NCI-H2227 treated with DMSO at 0.1 percent for 48 hours (cell line): ENCODE measurements at places on chromosomes 12 and 14.

- no peak for DNase-seq
Measured at GRCh38 chr12:128794661-128795529, 28.9 kb downstream of the SLC15A4 start.

DNA sequence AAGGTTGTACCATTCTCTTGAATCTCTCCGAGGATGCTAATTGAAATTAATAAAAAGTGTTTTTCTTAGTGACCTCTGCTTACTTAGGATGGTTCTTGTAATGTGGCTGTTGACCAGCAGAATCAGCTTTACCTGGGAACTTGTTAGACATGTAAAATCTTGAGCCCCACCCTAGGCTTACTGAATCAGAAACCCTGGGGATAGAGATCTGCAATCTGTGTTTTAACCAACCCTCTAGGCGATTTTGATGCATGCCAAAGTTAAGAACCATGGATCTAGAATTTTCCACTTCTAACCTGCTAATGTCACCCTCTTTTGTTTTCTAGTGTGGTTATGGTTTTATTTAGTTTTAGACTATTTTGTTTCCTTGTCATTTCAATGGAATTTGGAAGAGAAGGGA, 6.5 kb downstream of the NUBPL start:
- no peak for DNase-seq

DNA sequence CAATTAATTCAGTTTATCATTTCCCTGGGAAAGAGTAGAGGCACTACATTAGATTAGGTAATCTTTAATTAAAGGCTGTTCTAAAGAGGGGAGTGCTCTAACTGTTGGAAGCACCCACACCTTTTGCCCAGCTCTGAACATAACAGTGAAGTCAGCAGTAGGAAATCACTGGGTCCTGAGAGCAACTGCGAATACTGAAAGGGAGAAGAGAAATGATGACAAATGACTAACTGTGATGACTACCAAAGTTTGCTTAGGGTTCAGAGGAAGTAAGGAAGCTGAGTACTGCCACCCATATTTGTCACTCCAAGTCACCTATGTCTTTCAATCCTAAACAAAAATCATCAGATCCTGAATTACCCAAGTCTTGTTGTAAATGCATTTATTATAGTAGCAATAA, 140.6 kb downstream of the EPS8 start:
- DNase-seq = no peak

GRCh38 chr12:21602774-21603173, 1.9 kb downstream of the GYS2 start:
- DNase-seq = no peak

DNA sequence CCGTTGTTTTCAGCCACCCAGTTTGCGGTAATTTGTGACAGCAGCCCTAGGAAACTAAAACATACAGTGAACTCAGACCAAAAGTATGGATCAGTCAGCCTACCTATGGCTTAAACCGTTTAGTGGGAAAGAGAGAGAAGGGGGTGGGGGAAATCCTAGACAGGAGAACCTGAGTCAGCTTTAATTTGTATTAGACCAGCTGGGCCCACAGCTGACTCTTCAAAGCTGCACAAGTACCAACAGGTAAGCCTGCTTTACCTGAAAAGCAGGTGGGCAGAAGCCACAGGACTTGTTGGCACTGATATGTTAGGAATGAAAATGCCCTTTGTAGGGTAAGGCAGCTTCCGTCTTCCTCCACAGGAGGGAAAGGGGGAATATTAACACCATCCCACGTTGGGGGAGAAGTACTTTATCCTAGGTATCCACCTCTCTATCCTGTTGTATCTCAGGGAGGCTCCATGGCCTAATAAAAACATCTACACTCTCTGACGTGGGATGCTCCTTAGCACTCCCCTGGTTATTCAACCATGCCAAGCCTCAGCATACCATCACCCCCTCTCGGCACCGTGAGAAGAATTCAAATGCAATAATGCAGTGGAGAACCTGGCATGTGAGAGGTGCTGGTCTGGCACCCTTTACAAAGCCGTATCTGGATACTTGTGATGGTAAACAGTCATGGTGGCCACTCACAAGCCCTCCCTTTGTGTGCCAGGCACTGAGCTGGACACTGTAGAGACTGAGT, 70.3 kb downstream of the STON2 start:
- no peak for DNase-seq

GRCh38 chr12:62647586-62647985, 181.0 kb downstream of the MON2 start:
- DNase-seq = no peak

- DNase-seq = no peak
Measured at GRCh38 chr12:109817627-109818231, 15.5 kb downstream of the TRPV4 start.

DNA sequence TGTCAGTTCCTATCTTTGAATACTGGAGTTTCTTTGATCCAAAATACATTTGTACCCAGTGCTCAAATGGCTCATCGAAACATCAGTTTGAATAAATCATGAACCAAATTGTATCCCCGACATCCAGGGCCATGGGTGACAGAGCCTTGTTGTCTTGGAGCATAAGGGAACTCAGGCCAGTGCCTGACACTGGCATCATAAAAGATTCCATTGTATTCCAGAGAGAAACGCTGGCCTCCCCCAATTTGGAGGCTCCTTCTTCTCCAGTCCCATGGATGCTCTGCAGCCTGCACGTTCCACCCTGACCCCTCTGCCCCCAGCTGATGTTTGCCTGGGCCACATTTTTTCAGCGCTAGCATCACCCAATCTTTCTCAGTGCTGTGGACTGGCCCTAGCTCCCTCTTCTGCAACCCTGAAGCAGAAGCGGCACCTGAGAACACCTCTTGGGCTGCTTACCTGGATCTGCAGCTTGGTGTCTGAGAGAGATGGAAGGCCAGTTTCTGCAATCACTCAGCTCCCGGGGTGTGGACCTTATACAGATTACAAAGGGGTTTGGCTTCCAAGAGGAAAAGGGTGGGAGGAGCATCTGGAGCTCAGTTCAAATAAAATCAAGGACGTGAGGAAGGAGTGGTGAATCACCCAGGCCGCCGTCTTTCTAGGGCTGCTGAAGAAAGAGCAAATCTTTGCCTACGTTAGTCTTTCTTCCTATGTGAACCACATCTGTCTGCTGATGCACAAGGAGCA, at the start of gene RNASE1:
RNASE1 (minus strand) TSS at position 504 of the 744 bp plus-strand sequence. CDS start 776 bp downstream, outside the sequence.
- no peak for DNase-seq

DNA sequence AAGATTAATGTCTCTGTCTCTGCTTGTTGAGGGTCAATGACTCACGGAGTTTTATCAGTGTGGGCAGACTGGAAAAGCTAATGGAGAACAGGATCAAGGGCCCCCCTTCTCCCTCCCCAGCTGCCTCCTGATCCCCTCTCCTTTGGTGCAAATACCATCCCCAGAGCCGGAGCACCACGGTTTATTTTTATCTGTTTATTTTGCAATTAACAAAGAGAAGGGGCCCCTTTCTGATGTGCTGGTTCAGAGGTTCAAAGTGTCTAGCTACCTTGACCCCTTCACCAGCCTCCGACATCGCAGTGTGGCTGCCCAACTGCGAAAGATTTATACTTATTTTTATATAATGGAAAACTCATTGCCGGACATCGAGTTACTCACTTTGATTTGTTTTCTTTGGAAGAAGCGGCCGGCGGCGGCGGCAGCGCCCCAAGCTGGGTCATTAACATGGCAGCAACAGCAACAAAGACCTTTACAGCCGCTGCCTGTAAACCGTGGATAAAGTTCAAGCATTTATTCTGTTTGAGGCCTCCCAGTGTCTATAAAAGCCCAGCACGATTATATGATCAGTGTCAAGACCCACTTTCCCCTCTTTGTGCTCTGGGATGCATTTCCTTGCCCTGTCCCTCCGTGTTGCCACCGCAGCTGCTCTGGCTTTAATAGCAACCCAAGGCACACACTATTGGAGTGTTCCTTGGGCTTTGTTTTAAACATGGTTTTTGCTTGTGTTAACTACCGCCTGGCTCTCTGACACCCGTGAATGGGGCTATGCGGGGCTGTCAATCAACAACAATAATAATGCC, 47.4 kb upstream of the PARP11 start:
- no peak for DNase-seq

DNA sequence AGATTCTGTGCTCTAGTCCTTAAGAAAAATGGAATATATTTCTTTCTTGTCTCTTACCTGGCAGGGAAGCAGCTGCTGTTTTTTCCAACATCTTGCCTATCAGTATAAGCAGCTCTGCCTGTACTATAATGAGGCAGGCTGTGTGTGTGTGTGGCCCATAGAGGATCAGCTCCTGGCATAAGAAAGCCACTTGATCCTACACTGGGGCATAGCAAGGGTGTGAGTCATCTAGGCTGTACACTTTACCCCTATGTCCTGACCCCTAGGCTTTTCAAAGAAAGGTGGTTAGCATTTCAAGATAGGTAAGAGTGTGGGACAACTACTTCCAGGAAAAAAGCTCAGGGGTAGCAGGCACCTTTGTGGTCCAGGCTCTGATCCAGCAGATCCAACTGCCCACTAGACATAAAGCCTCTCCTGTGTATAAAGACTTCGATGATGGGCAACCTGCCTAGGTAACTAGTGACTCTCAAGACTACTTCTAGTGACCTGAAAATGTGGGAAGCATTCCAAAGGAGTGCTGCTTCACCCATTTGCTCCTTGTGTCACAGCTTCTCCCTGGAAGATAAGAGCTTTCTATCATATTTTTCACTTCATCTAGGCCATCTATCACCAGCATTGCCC, 4.9 kb upstream of the SENP1 start:
- DNase-seq = no peak

GRCh38 chr12:113208041-113208934, 13.0 kb upstream of the TPCN1 start:
- DNase-seq = no peak

DNA sequence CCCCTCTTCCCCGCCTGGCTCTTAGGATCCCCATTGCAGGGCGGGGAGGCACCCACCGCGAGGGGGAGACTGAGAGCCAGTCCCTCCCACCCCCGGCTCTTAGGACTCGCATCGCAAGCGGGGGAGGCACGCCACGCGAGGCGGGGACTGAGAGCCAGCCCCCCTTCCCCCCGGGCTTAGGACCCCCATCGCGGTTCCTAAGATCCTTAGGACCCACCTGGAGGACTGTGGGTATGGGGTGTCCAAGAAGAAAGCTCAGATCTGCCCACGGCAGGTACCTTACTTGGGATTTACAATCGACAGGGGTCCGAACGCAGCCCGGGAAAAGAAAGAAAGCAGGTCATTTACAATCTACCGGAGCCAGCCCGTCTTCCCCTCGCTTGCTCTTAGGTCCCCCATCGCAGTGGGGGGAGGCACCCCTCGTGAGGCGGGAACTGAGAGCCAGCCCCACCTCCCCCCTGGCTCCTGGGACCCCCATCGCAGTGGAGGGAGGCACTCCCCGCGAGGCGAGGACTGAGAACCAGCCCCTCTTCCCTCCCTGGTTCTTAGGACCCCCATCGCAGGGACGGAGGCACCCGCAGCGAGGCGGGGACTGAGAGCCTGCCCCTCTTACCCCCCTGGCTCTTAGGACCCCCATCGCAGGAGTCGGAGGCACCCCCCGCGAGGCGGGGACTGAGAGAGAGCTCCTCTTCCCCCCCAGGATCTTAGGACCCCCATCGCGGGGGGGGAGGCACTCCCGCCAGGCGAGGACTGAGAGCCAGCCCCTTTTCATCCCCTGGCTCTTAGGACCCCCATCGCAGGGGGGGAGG, 43.7 kb downstream of the DDX11 start:
- no peak for DNase-seq
